ENCODE measurements at places on chromosomes 13 and 19.
A peak's percentile ranks its signal among the peaks of the same experiment; 100 is the strongest.

GRCh38 chr13:70523622-70524021, 415.4 kb upstream of the KLHL1 start:
- no peak for DNase-seq

- DNase-seq = no peak
Observed at GRCh38 chr13:108674346-108674745, 44.9 kb downstream of the MYO16 start.

DNA sequence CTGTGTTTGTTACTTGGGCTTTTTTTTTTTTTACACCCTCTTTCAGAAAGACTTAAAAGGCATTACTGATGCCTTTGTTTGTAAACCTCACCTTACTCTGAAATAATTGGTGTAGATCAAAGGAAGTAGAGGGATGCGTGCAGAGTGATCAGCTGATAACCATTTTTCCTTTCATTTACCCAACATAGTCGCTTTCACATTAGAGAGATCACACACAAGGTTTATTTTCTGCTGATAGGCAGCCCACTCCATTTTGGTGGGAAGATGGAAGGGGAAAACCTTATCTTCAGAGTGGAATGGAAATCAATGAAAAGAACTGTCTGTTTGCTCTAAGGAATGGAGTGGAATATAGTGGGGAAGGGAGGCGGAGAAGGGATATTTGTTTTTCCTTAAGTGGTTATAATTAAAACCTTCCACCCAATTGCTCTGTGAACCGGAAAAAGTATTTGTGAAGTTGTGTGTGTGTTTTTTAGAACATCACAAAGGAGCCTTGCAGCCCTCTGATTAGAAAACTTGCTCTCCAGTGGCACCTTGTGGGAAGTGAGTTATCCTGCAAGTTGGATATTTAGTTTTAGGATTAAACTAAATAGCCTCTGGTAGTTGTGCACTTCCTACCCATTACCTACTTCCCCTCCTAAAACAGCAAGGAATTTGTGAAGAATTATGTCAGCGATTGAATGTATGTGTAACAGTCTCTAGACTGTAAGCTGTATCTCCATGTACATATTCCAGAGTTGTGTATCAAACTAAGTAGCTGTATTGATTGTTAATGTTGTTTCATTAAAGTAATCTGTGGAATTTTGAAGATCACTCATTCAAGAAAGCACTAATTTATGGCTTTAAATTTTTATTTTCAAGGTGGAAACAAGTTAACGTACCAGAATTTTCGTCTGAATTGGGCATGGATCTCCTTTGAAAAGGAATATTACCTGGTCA, 76.8 kb downstream of the FREM2 start:
- DNase-seq = peak; percentile 9

- no peak for DNase-seq
Observed at GRCh38 chr13:73703606-73704005, 430.6 kb downstream of the KLF12 start.

DNA sequence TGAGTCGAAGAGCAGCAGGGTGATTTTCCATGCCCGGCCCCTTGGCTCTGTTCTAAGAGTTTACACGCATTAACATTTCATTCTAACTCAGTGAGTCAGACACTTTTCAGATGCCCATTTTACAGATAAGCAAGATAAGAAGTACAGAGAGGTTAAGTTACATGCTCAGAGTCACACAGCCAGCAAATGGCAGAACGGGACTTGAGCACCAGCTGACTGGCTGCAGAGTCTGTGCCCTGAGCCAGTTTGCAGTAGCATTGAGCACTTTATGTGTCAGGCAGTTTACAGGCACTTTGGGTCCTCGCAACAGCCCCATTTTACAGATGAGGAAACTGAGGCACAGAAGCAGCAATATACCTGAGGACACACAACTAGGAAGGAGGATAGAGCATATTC, 19.0 kb downstream of the CCDC8 start:
- DNase-seq = no peak
